ENCODE measurements at places on chromosomes 1 and 21. TPM values are rescaled to one million over a fixed set of nuclear protein-coding genes. Genes with fewer than 3 reads are reported as not detected.

Gene TLCD4
- total RNA-seq = 0.29 TPM

Gene FGGY
- total RNA-seq = 31.0 TPM

Gene APCS
- not detected for total RNA-seq

Gene C8A
- total RNA-seq = under 0.01 TPM

Gene PCP4
- not detected for total RNA-seq

Gene DNM3
- 2.0 TPM for total RNA-seq

Gene HSD11B1
- 28.8 TPM for total RNA-seq

Gene ARHGEF10L
- total RNA-seq = 17.2 TPM

Gene LRRC8D
- total RNA-seq = 34.4 TPM

Gene GPR153
- 26.5 TPM for total RNA-seq

Gene FAM72A
- total RNA-seq = 1.7 TPM

All from smooth muscle cell of trachea (primary cell).